Activated CD4-positive, alpha-beta T cell treated with anti-CD3 and anti-CD28 coated beads, Interleukin-2, amount 10 ng/mL, durations not matched to agents 7 days and 5 days (primary cell): ENCODE measurements at places on chromosomes 7 and 10. TPM values are rescaled to one million over a fixed set of nuclear protein-coding genes. Genes with fewer than 3 reads are reported as not detected.

DNA sequence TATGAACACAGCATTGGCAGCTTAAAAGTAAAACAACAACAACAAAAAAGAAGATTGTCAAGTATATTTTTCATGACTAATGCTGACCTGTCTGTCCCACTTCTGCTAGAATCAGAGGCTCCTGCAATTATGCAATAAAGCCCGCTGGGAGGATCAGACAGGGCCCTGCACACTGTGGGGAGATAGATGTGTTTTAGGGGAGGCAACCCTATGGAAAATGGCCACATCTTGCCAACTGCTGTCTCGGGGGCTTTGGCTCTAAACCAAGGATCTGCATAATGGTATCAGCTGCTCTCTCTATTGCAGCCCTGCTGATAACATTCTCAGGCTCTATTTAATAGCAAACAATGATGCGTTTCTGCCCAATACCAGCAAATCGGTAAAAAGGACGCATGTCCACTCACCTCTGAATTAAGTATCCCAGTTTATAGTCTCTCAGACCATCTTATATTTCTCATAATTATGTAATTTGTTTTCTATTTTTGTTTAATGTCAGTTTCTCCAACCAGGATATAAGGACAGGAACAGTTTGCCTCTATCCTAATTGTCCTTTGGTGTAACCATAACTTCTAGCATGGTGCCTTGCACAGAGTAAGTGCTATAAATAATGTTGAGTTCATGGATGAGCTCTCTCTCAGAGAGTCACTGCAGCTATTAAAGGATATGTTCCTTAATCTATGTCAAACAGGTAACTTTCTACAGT is 15.3 kb upstream of the PRKAR2B start:
- DNase-seq: no peak

- peak; percentile 26 for DNase-seq
Measured at GRCh38 chr7:8724080-8724718, 290.8 kb downstream of the NXPH1 start.

DNA sequence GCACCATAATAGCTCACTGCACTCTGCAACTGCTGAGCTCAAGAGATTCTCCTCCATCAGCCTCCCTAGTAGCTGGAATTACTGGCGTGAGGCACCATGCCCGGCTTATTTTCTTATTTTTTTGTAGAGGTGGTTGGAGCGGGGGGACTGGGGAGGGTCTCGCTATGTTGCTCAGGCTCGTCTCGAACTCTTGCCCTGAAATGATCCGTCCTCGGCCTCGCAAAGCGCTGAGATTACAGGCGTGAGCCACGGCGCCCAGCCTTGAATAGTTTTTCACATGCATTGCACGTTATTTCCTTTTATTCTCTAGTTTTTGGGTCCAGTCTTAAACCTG is 526 bp upstream of the LAMTOR4 start:
- DNase-seq: no peak

DNA sequence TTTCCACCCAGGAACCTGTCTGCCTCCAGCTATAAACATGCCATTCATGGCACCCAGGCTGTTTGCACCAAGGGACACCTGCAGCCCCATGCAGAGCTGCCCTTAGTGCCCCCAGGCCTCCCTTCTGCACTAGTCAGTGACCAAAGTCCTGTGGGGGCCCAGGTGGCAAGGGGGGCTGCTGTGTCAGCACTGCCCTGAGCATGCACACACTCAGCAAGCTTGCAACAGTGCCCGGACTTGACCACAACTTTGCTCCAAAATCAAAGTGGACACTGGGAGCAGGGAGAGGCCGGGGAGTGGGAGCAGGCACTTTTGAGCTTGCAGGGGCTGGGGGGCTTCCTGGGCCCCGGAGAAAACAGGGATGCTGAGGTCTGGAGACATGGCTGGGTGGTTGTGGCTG is 192.9 kb upstream of the MBL2 start:
- DNase-seq: no peak

DNA sequence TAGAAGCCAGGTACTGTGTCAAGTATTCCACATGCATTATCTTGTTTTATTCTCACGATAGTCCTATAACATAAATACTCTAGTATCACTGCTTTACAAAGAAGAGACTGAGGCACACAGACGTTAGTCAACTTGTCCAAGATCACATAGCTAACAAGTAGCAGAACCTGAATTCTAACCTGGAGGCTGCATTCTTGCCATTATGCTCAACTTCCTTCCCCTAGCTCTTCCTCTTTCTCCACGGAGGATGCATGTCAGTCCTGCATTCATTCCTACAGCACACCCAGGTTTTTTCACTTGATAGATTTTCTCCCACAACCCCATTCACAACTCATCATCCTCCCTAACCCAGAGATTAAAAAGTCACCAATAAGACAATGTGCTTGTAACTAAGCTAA is 388.5 kb upstream of the NFE2L3 start:
- DNase-seq: no peak

GRCh38 chr10:78502210-78502936 is 468.7 kb downstream of the RPS24 start:
- DNase-seq: no peak

DNA sequence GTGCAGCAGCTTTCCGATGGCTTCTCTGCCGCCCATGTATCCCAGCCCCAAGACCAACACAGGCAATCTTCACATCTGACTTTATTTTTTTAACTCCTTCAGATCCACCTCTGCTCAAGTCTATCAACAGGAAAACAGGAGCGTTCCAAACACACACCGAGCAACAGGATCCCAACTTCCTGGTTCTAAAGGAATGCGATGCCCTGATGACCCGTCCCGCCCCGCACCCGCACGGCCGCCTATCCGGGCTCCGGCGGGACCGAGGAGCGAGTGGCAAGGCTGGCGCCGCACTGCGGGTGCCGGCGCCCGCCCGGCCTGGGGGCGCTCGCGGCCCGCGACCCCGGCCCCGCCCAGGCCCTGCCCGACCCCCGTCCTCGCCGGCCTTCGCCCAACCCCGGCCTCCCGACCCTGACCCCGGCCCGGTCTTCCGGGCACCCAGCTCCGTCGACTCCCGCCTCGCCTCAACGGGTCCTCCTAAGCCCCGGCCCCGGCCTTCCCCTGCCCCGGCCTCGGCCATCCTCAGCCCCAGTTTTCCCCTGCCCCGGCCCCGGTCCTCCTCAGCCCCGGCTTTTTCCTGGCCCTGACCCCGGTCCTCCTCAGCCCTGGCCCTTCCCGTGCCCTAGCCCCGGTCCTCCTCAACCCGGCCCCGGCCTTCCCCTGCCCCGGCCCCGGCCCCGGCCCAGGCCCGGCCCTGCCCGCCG is 730 bp downstream of the LARP4B start:
- peak; percentile 40 for DNase-seq

- DNase-seq: no peak
Measured at GRCh38 chr10:30827531-30828120, 198.1 kb upstream of the LYZL2 start.

GRCh38 chr7:113883096-113883495 is 35.7 kb downstream of the PPP1R3A start:
- no peak for DNase-seq

DNA sequence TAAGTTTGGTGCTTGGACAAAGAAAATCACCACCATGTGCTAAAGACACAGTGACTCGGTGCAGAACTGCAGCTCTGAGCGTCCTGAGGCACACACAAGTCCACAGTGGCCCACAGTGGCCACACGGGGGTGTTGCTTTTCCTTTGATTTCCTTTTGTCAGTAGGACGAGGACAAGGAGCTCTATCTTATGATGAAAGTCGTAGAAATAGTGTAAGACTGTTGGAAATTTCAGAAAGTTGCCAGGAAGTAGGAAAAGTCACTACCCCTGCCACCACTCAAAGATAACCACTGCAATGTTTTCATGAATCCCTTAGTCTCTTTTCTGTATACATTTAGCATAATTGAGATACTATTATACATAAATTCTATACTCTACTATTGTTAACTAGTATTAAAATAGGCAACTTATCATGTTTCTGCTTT is 146.0 kb downstream of the TNS3 start:
- DNase-seq: no peak

GRCh38 chr10:43082746-43083145 is 5.9 kb downstream of the RET start:
- DNase-seq: no peak

DNA sequence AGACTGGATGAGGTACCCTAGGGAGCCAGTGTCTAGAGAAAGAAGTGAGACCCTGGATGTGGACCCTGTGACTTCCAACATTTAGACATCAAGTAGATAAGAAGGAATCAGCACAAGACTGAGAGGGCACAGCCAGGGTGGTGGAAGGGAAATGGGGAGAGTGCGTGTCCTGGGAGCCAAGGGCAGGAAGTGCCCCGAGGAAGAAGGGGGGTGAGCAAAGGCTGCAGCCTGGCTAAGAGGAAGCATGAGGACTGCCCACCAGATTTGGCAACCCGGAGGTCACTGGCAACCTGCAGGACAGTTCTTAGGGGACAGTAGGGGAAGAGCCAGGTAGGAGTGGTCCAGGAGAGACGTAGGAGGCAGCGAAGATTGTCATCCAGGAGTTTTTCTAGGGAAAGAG is 14.8 kb downstream of the COL13A1 start:
- no peak for DNase-seq

The SAP25 gene
- 34.6 TPM for total RNA-seq

The UTF1 gene
- total RNA-seq: not detected
